Tibial nerve (tissue), 4 donors: ENCODE measurements at places on chromosomes 1 and 21.

- DNase-seq, result no peak
These were observed 16.0 kb upstream of the LRRC7 start for GRCh38 chr1:69551476-69552324.

DNA sequence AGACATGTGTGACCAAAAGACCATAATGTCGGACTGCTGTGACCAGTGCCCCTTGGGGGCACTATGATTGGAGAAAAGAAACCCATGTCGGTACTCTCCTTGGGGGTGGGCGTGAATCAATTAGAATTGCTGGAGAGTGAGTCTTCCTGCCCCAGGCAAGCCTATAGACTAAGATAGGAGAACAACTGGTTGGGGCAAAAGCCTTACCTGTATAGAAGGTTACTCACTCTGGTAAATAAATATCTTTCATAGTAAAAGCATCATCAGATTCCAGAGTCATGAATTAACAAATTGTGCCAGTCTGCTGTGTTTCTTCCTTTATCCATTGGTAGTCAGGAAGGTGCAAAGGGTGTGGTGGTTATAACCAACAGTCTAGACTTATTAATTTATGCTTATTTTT, 2.9 kb upstream of the PTGFRN start:
- no peak for DNase-seq

GRCh38 chr1:6889875-6890480, 104.7 kb downstream of the CAMTA1 start:
- DNase-seq, result peak; percentile 51

DNA sequence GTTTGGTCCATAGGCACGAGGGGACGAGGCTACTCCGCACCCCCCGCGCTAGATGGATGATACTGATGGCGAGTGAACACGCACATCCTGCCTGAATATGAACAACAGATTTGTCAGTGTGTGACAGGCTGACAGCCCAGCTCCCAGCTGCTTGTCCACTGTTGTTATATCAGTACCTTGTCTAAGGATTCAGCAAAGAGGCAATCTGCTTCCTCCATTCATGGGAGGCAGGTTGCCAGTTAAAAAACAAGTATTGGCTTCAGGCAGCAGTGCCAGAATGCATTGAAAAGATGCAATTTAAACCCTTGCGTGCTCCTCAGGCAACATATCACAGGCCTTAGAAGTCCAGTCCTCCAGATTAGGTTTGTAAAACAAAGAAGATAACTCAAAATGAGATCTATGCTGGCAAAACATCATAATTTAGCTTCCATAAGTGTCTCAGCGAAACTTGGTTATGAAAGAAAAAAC, 223.3 kb downstream of the GPATCH2 start:
- DNase-seq, result no peak

DNA sequence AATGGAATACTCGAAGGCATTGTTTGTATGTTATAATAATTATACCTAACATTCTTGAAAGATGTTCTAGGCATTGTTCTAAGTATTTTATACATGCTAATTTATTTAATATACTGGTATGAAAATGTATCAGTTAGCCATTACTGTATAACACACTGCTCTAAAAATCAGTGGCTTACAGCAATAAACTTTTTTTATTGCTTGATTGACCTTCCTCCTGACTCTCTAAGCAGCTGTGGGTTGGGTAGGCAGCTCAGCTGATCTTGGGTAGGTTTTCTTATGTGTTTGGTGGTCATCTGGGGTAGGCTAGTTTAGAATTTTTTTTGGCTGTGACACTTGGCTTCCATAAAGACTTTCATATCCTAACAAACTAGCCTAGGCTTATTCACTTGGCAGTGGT, 100.2 kb upstream of the SYT6 start:
- no peak for DNase-seq

DNA sequence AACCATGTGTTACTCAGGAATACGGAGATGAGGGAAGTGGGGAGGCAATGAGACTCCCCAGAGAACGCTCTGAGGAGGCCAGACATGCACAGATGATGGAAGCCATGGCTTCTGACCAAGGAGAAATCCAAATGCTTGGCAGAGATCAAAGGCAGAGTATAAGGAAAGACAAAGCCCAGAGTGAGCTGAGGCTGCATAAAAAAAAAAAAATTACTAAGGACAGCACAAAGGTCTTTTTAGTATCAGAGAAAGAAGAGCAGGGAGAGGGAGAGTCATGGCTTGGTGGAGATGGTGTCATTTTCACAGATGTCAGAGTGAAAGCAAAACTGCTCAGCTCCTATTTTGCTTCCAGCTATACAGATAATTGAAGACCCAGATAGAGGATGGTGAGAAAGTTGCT, 8.1 kb upstream of the NCF2 start:
- no peak for DNase-seq

- DNase-seq, result no peak
These were observed 135.7 kb downstream of the ACTL8 start for GRCh38 chr1:17890815-17891191.

GRCh38 chr1:164950541-164950986, 391.6 kb downstream of the PBX1 start:
- DNase-seq, result no peak

- no peak for DNase-seq
These were observed 204.2 kb downstream of the ST6GALNAC3 start for GRCh38 chr1:76278711-76279100.

- no peak for DNase-seq
These were observed 29.8 kb upstream of the NLRP3 start for GRCh38 chr1:247386217-247386616.

DNA sequence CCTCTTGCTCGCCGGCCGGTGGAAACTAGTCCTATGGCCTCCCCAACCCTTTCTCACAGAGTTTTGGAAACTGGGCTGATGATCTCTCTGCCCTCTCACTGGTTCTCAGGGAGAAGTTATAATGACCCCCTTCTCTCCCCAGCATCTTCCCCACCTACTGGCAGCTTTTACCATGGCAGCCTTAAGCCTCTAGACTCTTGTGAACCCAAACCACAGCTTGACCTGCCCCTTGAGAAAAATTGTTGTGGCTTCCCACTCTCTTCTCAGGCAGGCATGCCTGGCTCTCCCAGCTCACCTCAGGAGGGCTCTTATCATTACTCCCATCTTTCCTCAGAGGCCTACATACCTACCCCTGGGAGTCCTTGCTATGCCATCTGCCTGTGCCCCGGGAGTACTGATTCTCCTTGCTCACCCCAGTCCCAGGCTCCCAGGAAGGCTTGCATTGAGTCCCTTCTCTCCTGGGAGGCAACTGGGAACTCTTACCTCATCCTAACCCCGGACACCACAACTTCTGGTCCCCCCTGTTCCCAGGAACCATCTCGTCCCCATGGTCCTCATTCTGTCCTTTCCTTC, 1.6 kb downstream of the NSUN4 start:
- DNase-seq, result no peak

DNA sequence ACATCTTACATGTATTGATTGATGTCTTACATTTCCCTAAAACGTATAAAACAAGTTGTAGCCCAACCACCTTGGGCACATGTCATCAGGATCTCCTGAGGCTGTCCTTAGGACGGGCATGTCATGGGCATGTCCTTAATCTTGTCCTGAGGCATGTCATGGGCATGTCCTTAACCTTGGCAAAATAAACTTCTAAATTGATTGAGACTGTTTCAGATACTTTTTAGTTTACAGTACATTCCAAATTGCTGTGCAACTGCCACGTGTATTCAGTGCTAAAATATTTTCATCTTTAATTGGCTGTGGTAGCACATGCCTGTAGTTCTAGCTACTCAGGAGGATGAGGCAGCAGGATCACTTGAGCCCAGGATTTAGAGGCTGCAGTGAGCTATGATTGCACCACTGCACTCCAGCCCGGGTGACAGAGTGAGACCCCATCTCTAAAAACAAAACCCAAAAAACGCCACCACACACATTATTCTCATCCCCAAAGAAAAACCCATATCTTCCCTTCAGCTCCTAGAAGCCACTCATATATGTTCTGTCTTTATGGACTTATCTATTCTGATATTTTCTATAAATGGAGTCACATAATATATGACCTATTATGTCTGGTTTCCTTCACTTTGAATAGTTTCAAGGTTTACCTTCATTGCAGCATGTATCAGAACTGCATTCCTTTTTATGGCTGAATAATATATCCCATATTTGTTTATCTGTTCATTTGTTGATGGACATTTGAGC, 96.0 kb upstream of the BTG3 start:
- no peak for DNase-seq

DNA sequence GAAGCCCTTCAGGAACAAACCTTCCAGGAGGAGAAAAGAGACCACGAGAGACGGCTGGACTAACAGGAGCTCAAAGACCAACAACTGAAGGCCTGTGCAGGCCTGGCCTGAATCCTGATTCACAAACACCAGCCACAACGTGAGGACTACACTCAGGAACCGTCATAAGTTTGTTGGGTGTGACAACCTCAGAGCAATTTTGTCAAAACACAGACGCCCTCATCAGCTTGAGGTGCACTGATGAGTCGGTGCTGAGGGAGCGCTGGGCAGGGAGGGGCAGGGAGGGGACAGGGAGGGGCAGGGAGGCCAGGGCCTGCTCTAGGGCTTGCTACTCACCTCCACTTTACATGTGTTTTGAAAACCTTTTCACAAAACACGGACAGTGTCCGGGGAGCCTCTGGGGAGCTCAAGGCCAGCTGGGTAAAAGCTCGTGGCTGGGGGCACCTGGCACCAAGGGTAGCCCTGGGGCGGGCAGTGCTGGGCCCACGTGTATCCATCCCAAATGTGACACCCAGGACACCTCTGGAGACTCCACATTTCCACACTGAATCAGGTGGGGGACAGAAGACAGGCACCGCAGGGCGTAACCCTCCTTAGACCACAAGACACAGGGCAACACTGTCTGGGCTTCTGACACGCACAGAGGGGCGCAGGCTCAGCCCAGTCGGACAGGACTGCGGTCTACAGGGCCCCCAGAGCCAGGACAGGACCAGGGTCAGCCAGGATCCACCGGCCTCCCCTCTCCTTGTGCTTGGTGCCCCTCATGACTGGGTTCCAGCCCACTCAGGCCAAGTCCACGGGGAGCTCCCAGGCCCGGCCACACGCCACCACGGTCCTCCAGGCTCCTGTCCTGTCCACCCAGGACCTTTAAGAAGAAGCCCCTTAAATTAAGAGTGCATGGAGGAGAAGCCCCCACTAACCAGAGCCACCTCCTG, 16.5 kb downstream of the LSS start:
- DNase-seq, result no peak

GRCh38 chr1:198620951-198621824, 17.7 kb upstream of the PTPRC start:
- no peak for DNase-seq

- no peak for DNase-seq
These were observed 79.5 kb downstream of the SDCCAG8 start for GRCh38 chr1:243335292-243335691.

DNA sequence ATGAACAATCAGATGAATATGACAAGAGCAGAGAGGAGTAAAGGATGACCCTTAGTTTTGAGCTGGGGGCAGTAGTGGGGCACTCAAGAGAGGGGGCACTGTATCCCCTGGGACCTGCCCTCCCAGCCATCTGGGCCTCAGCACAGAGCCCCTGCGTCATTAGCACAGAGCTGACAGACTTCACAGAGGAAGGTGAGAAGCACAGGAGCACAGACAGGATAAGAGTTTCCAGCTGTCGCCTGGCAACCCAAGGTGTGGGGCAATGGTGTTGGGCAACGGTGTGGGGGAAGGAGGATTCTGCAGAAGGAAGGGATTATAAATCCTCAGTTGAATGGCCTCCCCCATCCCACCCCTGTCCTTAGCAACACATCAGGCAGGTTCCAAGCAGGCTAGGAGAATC, 30.2 kb downstream of the RAB3B start:
- no peak for DNase-seq

- DNase-seq, result no peak
These were observed 3.4 kb downstream of the GBP5 start for GRCh38 chr1:89269277-89269676.

DNA sequence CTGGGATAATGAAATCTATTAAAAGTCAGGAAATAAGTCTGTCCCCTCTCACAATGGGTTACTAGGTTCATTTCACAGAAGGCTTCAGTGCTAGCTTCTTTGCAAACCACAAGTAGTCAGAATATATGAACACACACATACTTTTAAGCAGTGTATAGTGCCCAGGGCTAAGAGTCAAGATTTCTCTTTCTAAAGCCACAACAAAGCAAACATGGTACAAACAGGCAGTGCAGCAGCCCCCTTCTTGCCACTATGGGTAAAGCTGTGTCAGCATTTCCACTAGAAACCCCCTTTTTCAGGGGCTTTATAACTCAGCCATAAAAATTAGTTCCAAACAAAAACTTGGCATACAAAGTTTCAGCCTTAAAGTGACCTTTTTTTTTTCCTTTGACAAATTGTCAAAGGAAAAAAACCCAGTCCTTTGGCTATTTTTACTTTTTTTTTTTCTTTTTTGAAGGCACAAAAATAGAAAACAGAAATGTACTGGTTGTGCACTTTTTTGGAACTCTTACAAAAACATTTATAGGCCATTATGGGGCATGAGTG, 315.4 kb downstream of the LMO4 start:
- DNase-seq, result no peak

- DNase-seq, result no peak
These were observed 1.6 kb upstream of the METTL25B start for GRCh38 chr1:156726549-156727226.

DNA sequence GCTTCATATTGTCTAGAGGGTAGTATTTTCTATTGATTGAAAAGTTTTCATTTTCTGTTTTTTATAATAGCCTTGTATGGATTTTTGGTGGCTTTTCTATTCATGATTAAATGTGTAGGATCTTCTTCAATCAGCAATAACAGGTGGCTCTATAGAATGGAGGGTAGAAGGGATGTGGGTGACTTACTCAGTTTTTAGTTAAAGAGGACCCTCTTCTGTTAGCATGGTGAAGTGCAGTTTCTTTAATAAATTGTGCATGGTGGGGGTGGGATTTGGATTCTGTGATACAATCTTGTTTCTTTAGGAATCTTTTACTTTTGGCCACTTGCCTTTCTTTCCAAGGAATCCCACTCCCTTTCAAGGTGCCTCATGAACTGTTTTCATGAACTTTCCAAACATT, 64.7 kb downstream of the SLC35A3 start:
- no peak for DNase-seq

- no peak for DNase-seq
These were observed 43.1 kb downstream of the FOXO6 start for GRCh38 chr1:41404308-41404761.

GRCh38 chr1:23451441-23451840, 26.9 kb upstream of the TCEA3 start:
- no peak for DNase-seq

DNA sequence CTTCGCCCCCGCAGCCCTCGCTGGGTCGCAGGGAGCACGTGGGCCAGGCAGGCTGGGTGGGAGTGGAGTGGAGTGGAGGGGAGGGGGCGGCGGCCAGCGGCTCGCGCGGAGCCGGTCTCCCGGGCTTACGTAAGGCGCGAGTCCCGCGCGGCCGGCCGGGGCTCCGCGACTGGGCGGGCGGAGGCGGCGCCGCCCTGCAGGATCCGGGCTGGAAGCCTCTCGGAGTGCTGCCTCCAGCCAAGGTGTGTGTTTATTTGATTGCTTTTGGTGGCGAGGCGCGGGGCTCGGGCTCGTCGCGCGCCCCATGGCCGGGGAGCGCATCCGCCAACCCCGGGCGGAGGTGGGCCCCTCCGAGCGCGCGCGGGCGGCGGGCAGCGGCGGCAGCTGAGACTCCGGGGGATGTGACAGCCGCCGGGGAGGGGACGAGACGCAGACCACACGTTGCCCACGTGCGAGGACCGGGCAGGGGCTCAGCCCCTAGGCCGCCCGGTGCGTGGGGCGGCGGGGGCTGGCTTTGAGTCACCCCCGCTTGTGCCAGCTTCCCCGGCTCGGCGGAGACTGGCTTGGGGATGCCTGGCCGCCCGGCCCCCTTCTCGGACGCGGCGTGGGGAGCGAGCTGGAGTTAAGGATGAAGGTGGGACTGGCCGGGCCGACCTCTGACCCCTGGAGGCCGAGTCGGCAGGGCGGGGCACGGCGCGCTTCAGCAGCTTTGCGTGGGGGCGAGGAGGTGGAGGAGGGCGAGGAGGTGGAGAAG, 402 bp upstream of the AK4 start:
- DNase-seq, result no peak
